Glutamatergic neuron (in vitro differentiated cells): ENCODE measurements at places on chromosomes 6 and 20.

DNA sequence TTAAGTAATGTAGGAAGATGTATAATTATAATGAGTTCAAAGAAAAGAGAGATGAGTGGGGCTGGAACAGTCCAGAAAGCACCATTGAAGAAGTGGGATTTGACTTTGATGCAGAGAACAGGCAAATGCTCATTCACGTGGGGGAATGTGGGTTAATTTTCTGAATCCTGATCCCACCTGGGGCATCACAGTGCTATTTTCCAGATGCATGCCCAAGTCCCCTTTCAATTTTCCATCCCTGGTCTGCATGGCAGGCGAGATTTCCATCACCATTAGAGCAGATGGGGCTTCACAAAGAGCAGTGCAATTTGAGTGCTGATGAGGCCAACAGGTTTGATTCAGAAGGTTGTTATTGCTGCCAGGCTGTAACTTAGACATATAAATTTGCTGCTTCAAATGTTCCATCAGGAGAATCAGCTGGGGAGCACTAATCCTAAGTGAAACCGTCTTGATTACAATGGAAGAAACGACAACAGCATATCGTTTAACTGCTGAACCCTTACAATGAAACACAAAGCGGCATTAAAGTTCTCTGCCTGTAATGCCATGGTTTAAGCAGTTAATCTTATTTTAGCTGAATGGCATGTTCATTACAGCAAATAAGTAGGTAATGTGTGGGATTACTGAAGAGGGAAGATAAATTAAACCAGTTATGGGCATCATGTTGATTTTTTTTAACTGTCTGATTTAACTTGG lies 45.2 kb downstream of the OSTM1 start:
- DNase-seq: no peak

- peak; percentile 10 for DNase-seq
Measured at GRCh38 chr6:170043150-170043819, 247.6 kb downstream of the DLL1 start.

- no peak for DNase-seq
Measured at GRCh38 chr20:24339210-24339641, 130.2 kb upstream of the SYNDIG1 start.

DNA sequence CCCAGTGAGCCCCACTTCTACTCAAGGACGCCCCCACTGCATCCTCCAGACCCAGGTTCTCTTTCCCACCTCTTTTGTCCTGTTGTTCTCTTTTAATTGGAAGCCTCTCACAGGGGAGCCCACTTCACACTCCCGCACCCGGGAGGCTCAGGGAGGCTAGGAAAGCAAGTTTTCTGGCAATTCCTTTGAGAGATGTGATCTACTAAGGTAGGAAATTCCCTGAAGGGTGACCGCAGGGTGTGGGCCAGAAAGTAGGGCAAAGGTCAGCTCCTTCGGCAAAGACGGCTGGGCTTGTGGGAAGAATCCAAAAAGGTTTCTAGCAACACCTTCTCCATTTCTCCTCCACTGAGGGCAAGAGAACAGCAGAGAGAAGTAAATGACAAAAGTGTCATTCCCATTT lies 98.1 kb upstream of the PTPN1 start:
- DNase-seq: no peak

- no peak for DNase-seq
Measured at GRCh38 chr20:47691625-47692024, 93.7 kb downstream of the SULF2 start.
